ENCODE measurements at places on chromosomes 2 and 18. TPM values are rescaled to one million over a fixed set of nuclear protein-coding genes. Genes with fewer than 3 reads are reported as not detected.

The GRP gene
- total RNA-seq: not detected

The SLC9A4 gene
- 0.11 TPM for total RNA-seq

The DNAJC5G gene
- total RNA-seq: not detected

The ONECUT2 gene
- 0.52 TPM for total RNA-seq

The GTF3C2 gene
- total RNA-seq: 85.8 TPM

The IL1B gene
- 0.40 TPM for total RNA-seq

The FEV gene
- total RNA-seq: not detected

The CELF4 gene
- total RNA-seq: not detected

The DSC2 gene
- total RNA-seq: not detected

The SLC4A3 gene
- total RNA-seq: not detected

DNA sequence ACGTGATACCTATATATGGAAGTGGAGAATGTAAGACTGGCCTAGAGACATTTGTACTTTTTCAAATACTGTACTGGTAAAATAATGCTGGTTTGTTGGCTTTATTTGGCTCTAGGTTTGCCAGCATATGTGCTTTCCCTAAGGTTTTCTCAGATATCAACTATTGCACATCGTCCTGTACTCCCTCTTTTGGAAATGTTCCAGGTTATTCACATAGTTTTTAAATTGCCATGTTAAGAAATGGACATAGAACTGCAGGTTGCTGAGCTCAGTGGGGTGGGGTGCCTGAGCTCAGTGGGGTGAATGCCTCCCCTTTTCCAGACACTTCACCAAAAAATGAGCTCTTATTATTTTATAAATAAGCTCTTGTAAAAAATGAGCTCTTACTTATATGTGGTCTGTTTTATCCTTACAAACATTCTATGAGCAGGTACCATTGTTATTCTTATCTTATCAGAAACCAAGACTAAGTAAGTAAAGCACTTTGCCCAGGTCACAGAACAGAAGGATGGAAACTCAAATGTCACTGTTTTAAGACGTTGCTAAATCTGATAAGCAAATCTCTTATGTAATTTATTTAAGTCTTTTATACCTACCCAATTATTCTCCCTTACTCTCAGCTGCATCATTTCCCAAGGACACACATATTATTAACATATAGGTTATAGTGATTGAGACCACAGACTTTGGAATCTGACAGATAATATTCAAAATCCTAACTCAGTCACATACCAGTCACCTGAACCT, 99.0 kb downstream of the CPS1 start:
- no peak for ATAC-seq

GRCh38 chr2:20281876-20282275, 56.9 kb upstream of the SDC1 start:
- ATAC-seq: no peak

GRCh38 chr2:60523963-60524362, 29.5 kb downstream of the BCL11A start:
- ATAC-seq: no peak

GRCh38 chr2:148560496-148560895, 84.1 kb upstream of the EPC2 start:
- no peak for ATAC-seq

DNA sequence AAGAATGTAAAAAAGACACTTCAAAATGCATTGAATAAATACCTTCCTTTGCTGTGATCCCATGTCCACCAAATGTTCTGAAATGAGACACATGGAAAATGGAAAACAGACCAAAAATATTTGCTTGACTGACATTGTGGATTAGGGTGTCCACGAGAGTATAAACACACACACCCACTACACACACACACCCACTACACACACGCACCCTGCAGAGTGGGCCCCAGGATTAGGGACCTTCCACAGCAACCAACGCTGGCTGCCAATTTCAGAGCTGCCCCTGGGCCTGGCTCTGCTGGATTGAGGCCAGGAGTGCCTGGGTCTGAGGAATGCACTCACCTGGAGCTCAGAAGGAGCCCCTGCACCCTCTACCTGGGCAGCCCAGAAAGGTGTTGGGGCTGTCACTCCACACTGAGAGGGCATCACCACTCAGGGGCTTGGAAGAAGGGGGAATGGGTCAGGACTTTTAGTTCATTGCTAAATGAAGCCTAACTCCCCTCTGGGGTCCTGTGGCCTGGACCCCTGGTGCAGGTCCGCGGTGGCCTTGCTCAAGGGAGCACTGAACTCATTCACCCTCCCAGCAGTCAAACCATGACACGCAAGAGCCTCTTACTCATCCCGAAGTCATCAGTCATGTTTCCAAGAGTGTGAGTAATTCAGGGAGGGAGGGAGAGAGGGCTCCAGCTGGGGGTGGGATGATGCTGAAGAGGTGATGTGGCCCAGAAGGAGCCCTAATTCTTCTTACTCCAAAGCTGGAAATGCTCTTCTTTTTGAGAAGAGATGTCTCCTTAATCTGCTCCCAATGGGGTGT, 50.2 kb upstream of the PLB1 start:
- ATAC-seq: peak; percentile 75

DNA sequence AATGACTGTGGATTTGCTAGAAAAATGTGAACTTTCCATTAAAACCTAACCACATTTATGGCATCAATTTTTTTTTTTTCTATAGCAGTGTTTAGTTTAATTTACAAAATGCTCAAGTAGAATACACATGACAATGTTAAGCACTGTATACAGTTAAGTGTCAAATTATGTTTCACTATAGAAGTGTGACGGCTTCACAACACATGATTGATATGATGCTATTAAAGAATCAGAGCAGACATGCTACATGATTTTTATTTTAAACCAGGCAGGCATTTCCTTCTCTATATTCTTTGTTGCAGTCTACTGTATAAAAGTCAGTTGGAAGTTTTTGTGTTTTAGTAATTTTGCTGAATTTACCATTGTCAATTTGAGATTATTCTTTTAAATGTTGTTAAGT, 43.6 kb downstream of the PROKR1 start:
- no peak for ATAC-seq

DNA sequence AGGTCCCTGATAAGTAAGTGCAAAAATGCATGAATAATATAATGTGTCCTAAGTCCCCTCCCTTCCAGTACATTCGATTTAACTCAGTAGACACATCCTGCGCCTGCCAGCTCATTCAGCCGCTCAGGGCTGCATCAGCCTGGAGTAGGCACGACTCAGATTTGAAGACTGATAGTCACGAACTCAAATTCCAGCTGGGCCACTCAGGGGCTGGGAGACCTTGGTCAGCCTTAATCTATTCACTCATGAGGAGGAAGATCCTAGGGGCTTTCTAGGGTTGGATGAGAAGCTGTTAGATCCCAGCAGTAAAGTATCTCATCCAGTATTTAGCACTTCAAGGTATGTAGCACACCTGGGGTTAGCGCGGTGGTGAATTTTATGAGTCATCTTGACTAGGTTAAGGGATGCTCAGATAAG, 98.9 kb upstream of the ODC1 start:
- peak; percentile 10 for ATAC-seq

GRCh38 chr2:3784731-3785130, 81.4 kb downstream of the DCDC2C start:
- no peak for ATAC-seq

GRCh38 chr2:240989451-240990265, 8.8 kb upstream of the SNED1 start:
- ATAC-seq: no peak

DNA sequence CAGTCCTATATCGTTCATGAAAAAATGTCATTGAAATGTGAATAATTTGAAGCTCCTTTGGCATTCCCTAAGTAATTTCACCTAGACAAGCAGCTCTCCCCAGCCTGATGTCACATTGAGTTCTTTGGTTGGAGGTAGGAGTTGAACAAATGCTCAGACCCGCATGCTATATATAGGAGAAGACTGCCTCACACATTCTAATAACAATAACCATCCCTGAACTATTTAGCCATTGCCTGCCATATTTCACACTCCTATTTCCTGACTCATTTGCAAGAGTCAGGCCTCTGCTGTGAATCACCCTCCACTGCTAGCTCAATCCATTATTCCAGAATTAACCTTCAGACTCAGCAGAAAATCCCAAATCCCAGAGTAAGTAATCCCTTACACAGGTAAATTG, 256.6 kb upstream of the ACVR2A start:
- ATAC-seq: no peak

GRCh38 chr18:57833441-57834101, 30.5 kb upstream of the ATP8B1 start:
- ATAC-seq: peak; percentile 46

DNA sequence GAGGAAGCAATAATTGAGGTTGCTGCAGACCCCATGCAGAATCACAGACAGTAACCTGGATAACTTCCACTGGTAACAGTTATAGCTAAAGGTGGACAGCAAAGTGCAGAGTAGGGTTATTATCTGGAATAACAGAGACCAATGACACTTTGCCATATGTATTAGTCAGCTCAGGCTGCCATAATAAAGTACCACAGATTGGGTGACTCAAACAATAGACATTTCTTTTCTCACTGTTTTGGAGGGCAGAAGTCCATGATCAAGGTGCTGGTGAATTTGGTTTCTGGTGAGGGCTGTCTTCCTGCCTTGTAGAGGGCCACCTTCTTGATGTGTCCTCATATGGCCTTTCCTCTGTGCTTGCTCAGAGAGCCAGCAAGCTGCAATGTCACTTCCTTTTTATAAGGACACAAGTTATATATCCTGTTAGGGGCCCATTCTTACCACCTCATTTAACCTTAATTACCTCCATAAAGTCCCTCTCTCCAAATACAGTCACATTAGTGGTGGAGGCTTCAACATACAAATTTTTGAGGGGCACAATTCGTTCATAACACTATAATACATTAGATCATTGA, 191.0 kb upstream of the LRP1B start:
- no peak for ATAC-seq

DNA sequence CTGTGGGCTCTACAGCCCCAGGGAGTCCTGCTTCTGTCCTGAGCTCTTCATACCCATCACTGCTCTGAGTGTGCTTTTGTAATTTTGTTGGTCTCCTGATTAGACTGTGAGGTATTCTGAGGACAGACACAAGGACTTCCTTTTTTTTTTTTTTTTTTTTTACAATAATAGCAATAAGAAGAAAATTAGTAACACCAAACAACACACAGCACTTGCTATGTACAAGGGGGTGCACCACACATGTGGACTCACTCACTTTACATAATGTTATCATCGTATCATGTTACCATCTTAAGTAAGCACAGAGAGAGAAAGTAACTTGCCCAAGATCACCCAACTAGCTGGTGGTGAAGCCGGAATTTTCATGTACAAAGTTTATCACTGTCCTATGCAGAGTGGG, 34.6 kb downstream of the MBP start:
- no peak for ATAC-seq

DNA sequence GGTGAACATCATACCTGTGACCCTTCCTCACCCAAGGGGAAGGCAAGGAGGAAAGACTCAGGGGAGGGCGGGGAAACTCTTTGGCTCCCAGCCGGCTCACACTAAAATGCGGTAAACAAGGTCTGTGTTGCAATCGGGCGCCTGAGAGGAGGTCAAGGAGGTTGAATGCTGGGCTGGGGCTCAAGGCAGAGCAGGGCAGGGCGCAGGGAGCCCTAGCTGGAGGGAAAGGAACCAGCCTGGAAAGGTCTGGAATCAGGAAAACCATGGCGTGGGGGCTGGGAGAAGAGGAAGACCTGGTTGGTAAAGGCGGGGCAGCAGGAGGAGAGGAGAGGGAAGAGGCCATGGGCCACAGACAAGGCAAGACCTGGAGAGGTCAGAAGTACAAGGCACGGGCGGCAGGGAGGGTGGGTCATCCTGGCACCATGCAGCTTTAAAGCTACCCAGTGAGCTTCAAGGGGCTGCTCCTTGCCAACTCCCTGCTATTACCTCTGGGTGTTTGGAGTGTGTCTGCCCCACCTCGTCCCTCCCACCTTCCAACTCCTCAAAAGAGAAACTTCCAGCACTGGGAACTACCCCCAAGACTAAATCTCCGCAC, 4.8 kb upstream of the TMEM37 start:
- ATAC-seq: no peak

DNA sequence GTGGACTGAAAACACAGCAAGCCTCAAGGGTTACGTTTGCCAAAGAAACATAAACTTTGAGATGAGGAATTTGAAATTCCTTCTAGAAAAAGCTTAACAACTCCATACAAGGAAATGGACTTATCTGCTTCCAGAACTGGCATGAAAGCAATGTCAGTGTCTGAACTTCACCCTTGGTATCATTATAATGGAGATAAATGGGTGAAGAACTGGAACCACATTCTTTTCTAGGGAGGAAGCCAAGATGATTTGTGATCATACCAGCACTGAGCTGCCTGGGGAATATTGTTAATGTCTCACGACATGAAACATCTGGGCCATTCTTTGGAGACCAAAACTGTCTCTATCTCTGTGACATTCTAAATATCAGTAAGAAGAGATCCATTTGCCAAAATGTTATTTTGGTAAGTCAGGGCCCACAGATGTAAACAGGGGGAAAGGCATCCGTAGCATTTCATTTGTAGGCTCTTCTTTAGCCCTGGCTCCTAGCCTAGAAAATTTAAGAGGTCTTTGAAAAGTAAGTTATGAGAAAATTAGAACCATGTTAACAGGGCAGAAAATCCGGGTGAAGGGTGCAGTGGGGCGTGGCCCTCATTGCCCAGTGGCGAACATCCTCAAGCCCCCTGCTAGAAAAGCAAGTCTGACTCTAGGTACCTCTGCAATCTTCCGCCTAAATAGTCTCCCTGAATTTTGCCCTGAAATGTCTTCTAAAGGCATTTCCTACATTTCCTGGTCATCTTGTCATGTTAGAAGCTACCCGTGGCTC, 295.3 kb upstream of the EPAS1 start:
- ATAC-seq: no peak

DNA sequence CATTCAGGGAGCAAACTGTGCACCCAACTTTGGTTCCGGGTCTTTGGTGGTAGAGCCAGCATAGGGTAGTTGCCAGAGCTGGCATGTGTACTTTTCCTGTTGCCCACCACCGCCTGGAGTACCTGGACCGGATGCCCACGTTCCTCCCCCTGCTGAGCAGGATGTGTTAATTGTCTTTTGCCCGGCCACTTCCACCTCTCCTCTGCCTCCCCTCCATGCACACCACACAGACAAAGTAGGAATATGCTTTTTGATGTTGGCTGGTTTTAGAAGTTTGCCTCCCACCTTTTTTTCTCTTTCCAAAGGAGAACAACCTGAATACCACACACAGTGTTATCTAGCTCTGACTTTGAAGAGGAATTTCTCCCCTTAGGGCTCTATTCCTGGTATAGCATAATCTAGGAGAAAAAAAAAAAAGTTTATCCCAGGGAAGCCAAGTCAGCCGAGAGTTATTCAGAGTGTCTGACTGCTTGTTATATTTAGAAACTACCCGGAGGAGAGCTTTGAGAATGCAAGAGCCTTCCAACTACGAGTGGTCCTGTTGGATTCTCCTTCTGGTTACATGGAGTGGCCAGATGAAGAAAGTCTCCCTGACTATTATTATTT, 111.9 kb downstream of the SETBP1 start:
- no peak for ATAC-seq

DNA sequence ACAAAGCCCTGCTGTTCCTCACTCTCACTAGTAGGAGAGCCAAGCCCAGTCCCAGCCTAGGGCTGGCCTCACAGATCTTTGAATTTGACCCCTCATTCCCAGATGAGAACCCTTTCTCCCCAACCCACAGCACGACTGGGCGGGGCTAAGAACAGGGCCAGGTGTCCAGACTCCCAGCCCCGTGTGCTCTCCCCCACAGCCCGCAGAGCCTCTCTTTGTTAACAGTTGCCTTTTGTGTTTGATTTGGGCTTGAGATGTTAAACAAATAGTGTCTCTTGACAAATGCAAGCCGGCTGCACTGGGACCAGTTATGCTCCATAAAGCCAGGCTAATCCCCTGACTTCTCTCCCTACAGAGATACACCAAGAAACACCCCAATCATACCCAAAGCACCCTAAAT, 4.7 kb upstream of the KCNK3 start:
- ATAC-seq: no peak

GRCh38 chr2:211434773-211435172, 878.4 kb downstream of the CPS1 start:
- ATAC-seq: peak; percentile 35

GRCh38 chr2:241818229-241818942, 9.4 kb downstream of the NEU4 start:
- no peak for ATAC-seq
